AG04449 (cell line): ENCODE measurements at places on chromosomes 6 and 20.
A peak's percentile ranks its signal among the peaks of the same experiment; 100 is the strongest.

DNA sequence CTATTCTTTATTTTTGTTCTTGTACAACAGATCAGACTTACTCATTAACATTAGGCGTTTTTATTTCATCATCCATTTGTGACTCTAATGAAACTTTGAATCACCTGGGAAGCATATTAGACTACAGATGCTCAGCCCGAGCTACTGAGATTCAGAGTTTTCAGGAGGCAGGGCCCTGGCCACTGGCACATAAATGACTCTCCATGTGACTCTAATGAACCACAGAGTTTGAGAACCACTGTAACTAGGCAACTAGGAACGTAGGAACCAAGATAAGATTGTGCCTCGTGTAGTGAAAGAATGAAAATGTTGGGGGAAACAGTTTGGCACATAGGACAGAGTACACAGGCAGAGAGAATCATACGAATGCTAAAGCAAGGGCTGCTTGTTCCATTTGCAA, 405.9 kb upstream of the BTBD3 start:
- no peak for DNase-seq

DNA sequence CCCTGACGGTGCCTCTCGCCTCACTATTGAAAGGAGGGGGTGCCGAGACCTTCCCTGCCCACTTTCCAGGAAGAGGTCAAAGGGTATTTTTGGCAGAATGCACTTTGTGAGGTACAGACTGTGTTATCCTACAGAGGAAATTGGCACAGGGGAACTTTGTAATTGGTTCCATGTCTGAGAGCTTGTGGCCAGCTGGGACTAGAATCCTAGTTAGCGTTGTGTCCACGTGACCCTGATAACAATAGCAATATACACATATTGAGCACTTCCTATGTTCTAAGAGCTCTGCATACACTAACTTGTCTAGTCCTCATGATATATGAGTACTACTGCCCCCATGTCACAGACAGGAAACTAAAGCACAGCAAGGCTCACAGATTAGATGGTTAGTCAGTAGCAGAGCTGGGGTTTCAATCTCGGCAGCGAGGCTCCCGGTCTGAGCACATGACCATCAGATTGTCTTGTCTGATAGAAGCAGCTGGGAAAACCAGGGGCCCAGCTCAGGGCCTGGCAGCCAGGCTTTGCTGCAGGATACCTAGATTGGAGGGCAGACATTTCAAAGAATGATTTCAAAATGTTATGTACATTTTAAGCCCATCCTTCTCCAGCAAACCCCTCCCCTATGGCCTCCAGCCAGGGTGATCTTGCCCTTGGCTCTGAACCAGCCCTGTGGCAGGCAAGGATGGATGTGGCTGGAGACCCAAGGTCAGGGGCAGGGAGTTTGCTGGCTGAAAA, 1.4 kb downstream of the MAPK13 start:
- DNase-seq = no peak

DNA sequence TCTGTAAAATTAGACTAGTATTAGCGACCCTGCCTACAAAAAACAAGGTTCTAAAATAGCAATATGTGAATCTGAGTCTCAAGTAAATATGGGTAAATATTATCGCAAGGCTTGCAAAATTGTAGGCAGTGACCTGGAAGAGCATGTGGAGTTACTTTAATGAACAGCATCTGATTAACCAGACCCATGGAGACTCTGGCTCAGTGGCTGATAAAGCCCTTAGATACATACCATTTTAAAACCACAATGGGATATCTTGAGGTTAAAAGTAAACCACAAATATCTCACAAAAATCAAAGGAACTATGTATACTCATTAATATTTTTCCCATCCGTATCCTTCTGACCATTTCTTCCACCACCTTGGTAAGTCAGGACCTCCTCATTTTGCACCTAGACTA, 187.0 kb downstream of the MTFR2 start:
- DNase-seq = peak; percentile 46

- DNase-seq = no peak
These were observed 1.4 kb upstream of the RALY start for GRCh38 chr20:33992145-33992922.

DNA sequence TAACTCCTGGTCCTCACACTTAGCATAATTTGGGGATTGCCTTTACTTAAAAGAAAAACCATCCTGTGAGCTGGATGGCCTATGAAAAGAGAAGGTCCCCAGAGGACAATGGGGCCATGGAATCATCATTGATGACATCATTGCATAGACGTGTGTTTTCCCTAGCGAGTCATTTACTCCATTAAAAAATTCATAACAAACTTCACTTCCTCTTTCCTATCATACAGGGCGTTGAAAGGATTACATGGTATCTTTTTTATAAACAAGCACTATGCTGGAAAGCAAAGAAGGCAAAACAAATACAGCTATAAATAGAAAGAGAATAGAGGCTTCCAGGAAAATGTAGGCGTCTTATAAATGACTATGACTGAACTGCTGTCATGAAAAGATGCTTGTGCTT, 11.3 kb upstream of the COL12A1 start:
- DNase-seq = no peak

DNA sequence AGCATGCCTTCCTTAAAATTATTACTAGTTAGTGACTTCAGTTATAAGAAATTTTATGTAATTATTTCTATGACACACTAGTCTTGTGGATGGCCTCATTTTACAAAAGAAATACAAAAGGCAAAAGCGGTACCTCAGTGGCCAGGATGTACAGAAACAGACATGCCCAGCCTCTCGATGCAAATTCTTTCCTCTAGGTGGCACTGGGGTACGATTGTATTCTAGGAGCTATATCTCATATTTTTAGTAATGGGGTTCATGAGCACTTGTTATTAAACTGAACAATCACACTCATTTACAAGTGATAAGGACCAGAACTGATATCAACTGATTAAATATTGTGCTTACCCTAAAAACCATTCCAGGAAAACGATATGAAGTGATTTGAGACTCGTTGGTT, 59.8 kb downstream of the SOD2 start:
- no peak for DNase-seq

- DNase-seq = no peak
These were observed 155.8 kb downstream of the EYA4 start for GRCh38 chr6:133396984-133397348.

- DNase-seq = no peak
These were observed 26.0 kb downstream of the KLHL31 start for GRCh38 chr6:53639520-53639919.

DNA sequence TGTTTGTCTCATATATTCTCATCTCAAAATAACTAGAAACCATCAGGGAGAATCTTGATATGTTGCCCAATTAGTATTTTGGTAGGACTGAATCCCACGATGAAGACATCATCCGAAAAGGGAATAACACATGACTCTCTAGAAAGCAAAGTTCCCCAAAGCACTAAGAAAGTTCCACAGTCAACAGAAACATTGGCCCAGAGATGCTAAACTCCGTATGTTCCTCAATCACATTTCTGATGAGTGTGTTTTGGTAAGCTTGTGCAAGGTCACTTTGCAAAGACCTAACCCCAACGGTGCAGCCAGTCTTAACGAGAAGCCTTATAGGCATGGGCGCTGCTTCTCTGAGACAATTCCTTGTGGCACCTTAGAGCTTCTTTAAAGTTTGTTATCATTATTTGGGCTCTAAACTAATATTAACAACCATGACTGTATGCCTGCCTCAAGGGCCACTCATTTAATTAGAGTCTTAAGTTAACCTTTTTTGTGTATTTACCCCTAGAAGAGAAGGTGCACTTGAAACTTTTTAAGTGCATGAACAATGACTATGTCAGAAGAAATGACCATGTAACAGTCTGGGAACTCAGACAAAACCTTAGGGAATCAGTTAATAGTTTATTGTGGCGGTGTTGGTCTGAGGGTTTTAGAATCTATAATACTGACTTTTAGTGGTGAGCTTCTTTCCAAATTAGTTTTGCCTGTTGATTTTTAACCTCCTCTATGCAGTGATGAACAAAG, 202.0 kb upstream of the RAB32 start:
- no peak for DNase-seq

GRCh38 chr6:124223611-124224345, 420.1 kb downstream of the NKAIN2 start:
- DNase-seq = no peak

DNA sequence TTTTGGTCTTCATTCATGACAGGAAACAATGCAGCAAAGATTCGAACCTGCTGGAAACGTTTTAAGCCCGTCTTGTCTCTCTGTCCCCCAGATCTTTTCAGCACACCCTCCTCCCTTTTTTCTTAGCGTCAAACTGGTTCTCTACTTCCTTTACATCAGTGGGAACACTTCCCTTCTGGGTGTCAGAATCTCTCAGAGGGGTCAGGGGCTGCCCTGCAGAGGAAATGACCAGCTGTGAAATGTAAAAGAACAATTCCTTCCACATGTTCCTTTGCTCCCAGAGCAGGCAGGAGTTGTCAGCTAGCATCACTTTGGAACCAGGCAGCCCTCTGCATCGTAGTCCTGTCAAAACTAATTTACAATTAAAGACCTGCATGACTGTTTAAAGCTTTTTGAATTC, 619.0 kb downstream of the TFAP2A start:
- DNase-seq = no peak

DNA sequence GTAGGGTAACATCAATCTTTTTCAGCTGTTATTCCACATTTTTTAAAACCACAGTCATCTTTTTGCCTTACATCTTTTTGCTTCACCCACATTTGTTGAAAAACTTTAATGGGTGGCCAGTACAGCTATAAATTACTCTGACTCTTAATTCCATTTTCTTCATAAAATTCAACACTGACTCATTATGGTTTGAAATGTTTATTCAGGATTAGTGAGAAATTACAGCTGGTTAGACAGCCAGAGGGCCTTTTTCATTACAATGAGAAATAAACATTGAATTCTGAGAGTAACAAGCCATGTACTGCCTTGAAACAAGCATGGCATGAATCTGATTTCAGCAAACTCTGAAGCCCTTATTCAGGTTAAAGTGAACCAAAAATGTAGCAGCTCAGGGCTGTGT, 19.5 kb downstream of the NDUFAF4 start:
- DNase-seq = no peak

GRCh38 chr20:62769346-62770071, 26.8 kb upstream of the MRGBP start:
- no peak for DNase-seq

GRCh38 chr6:158131926-158132325, 36.1 kb downstream of the SERAC1 start:
- no peak for DNase-seq

GRCh38 chr6:131636880-131637792, at the start of gene ENPP3:
Gene ENPP3 (plus strand): TSS chr6:131637302. CDS start chr6:131637385, 83 bp downstream.
- no peak for DNase-seq

GRCh38 chr20:13373400-13373799, 152.3 kb downstream of the ISM1 start:
- no peak for DNase-seq

DNA sequence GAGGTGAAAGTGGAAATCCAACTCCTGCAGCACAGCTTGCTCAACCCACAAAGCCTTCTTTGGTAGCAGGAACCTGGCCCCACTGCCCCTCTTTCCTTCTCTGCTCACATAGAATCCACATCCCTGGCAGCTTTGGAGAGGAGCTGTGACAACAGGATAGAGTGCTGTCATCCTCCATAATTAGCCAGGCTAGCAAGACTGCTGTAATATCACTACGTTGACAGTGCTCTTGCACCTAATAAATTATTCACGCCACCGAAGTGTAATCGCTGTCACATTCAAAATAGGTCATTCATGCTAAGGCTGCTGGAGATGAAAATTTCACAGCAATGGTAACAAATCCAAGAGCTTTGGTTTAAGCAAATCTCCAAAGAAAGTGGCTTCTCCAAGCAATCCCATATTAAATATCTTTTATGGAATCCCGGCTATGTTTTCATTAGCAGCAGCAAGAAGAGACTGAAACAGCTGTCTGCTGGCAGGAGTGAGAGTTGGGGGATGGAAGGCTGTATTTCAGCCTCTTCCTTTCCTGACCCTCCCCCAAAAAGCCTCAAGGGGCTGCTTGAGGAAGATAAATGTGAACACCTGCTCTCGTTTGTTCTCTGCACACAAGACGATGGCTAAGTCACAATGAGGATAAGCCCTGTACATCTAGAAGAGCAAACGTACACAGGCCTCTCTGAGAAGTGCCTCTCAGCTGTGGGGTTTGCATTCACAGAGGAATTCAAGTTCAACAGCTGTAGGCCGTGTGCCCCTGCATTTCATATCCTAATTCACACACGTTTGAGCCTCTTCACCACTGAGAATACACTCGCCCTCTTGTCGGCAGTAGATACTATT, 16.5 kb downstream of the RIPOR2 start:
- DNase-seq = no peak

GRCh38 chr20:5214826-5215225, 88.0 kb downstream of the CDS2 start:
- no peak for DNase-seq

DNA sequence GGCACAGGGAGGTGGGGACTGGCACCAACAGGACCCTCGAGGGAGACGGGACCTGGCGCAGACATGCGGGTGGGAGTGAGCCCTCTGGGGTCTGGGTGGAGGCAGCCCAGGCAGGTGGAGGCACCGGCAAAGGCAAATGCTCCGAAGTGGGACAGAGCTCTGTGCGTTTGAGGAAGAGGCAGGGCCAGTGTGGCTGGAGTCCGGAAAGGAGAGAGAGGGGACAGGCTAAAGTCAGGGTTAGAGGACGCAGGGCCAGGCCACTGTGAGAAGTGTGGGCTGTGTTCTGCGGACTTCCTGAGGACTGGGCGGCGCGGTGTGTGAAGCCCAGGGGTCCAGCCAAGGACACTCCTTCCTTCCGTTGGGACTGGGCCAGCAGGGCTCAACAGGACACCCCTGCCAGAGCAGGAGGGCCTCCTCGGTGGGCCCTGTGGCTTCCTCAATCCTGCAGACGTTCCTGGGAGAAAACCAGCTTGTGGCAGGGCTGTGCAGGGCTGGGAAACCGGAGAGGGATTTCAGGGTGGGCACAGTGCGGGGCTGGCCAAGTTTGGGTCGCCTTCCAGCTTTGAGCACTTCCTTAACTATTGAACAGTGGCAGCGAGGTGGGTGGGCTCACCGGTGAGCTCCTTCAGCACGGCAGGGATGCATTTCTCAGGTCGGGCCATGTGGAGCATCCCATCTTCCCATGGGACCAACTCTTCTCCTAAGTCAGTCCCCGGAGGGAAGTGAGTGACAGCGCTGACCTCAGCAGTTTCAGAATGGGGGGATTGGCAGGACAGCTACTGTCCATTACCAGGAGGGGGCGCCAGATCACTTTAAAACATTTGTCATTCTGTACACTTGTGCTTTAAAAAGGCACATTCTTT, 22.5 kb downstream of the MOCS3 start:
- DNase-seq = no peak

DNA sequence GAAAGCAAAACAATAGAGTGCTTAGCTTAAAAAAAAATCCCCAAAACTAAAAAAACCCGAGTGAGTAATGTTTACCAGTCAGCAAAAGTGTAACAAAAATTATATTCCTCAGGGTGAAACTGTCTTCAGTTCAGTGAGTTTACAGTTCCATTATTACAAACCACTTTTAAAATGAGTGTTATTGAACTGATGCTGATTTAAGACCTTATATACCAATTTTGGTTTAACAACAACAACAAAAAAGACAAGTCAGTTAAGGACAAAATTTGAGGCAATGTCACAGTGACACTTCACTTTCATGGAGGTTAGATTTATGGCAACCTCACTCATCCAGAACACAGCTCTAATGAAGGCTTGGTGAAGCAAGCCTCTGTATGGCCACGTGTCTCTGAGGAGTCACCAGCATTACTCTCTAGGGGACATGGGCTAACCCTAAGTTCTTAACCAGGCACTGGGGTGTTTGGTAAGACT, 630.8 kb downstream of the PHF3 start:
- no peak for DNase-seq

- DNase-seq = no peak
These were observed 64.7 kb downstream of the RFX6 start for GRCh38 chr6:116941727-116942126.

GRCh38 chr20:5933802-5934436, 16.4 kb downstream of the TRMT6 start:
- no peak for DNase-seq
